ENCODE measurements at places on chromosomes 3 and 15.

DNA sequence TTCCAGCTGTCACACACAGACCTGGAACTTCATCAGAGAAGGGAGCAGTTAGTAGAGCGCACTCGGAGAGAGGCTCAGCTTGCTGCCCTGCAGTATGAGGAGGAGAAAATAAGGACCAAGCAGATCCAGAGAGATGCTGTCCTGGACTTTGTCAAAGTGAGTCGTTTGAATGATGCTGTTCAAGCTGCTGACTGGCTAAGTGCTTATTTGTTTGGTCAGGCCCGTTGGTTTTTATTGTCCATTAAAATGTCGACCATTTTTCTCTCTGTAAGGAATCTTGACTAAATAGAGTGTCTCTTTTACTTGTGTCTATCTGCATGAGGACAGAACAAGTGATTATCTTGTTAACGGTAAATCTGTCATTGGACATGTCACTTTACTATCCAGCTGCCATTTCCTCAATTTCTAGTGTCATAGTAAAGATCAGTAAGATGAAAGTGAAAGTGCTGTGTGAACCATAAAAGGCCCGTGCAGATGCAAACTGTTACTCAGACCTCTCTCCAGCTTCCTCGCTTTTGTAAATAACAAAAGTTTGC, 56.9 kb downstream of the LRCH3 start:
- no peak for DNase-seq

- no peak for DNase-seq
Observed at GRCh38 chr15:55281517-55282228, 7.9 kb downstream of the RAB27A start.

GRCh38 chr15:38294126-38294525, 41.5 kb downstream of the SPRED1 start:
- no peak for DNase-seq

DNA sequence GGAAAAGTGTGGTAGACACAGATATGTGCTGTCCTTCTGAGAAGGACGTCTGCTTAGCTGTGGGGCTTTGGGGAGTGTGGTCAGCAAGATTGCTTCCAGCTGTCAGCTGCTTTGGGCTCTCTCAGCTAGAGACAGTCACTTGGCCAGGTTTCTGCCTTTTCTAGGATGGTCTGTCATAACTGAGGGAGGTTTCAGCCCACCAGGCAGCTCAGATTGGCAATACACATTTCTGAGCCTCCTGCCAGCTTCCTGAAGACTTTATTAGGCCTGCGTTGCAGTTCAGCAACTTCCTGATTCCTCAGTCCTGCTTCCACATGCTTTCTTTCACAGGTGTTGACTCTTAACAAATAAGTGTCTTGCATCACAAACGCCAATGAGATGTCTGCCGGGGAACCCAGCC, 286.5 kb downstream of the SQOR start:
- DNase-seq: no peak

DNA sequence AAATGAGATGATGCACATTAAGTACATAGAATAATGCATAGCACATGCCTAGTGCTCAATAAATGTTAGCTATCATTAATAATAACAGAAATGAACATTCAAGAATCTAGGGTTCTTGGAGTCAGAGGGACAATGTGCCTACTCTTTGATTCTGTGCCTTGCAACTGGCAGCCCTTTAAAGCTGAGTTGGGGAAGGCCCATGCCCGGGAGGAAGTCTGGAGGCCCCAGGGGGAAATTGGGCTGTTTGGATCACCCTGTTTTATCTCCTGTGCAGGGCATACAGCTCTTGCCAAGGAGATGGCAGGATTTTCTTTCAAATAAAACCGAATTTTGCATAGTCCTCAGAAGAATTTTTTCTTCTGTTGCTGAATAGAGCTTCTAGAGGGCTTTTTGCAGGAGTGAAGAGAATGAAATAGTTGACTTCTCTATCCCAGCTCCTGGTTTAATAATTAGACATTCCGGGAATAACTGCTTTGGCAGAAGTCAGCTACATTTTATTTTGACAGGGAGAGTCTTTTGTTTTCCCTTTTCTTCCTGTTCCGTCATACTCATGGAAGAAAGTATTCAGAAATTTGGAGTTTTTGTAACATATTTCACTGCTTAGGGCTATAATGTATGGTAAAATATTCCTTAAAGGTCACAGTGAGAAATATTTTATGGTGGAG, 18.0 kb upstream of the KCNAB1 start:
- DNase-seq: no peak

DNA sequence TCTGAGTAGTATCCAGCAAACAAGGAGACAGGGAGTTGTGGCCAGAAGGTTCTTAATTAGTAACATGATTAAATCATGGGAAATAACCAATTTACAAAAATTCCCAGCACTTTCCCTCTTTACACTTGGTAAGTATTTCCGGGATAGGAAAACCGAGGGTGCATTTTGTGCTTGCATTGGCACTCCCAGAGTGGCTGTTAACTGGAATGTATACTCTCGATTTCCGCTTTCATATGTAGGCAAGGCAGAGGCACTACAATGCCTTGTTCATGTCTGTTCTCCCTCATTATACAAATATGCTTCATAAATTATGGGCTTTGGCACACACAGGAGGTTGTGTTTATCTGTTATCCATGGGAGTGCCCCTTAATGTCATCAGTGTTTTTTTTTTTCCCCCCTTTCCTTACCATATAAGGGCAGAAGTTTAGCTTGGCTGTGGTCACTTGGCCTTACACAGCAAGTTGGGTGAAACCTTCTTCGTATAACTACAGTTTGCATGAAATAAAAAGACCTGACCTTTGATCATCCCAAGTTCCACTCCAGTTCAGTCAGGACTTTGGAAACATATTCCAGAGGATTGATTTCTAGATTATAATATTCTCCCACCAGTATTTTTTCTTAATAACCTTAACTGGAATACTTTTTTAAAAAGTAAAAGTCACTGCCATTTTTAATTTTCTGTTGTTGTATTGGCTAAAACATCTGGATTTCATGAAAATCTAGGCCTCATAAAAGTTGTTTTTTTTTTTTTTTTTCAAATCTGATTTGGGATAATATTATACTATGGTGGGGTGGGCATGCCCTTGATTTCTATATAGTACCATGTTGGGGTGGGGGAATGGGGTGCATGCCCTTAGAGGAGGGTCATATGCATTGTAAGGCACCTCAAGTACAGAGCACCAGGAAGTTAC, 8.9 kb downstream of the TPM1 start:
- DNase-seq: no peak

GRCh38 chr3:176623468-176624150, 573.7 kb downstream of the TBL1XR1 start:
- no peak for DNase-seq

DNA sequence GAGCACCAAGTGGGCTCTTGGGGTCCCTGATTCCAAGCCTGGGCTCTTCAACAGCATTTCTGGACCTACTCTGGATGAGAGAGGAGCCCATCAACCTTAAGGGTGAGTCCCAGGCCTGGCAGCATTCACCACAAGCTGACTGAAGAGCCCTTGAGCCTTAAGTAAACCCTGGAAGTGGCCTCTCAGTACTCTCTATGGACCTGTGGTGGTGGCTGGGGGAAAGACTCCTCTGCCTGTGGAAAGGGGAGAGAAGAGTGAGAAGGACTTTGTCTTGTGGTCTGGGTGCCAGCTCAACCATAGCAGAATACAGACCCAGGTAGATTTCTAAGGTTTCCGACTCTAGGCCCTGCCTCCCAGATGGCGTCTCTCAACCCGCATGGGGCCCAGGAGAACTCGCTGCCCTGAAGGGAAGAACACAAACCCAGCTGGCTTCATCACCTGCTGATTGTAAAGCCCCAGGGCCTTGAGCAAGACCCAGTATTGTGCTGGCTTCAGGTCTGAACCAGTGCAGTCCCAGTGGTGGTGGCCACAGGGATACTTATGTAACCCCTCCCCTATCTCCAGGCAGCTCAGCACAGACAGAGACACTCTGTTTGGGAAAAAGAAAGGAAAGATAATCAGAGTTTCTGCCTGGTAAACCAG, 71.4 kb downstream of the TFDP2 start:
- no peak for DNase-seq
